NCI-H2107 (cell line): ENCODE measurements at places on chromosomes 6 and 20.

DNA sequence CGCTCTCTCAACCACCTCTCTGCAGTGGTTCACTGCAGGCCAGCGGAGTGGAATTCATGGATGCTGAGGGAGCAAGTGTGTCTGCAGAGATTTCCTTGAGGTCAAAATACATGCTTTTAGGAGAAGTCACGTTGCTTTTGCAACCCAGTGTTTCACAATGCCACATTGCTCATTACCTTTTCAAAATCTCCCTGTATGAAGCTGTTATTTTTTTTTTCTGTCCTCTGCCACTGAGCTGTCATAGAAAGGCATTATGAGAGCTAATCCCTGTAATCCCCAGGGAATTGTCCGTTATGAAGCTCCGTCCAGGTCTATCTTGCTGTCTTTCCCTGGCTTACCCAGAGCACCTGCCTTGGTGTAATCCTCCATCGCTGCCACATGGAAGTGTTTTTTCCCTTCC lies 60.5 kb upstream of the SLC22A23 start:
- no peak for DNase-seq

GRCh38 chr6:85802162-85802561 lies 159.5 kb upstream of the SYNCRIP start:
- DNase-seq = no peak

DNA sequence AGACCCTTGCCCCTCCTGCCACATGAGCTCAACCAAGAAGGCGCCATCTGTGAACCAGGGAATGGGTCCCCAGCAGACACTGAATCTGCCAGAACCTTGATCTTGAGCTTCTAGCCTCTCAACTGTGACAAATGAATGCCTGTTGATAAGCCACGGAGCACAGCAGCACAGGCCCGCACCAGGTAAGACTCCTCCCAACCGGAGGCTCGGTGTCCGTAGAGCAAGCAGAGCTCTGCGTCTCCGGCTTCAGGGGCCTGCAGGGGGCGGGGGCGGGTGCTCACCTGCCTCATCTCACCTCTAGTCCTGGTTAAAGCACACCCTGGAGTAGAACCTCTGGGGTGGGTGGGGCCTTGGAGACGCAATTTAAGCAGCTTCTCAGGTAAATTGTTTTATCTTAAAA lies 122.7 kb downstream of the SMOC2 start:
- no peak for DNase-seq

DNA sequence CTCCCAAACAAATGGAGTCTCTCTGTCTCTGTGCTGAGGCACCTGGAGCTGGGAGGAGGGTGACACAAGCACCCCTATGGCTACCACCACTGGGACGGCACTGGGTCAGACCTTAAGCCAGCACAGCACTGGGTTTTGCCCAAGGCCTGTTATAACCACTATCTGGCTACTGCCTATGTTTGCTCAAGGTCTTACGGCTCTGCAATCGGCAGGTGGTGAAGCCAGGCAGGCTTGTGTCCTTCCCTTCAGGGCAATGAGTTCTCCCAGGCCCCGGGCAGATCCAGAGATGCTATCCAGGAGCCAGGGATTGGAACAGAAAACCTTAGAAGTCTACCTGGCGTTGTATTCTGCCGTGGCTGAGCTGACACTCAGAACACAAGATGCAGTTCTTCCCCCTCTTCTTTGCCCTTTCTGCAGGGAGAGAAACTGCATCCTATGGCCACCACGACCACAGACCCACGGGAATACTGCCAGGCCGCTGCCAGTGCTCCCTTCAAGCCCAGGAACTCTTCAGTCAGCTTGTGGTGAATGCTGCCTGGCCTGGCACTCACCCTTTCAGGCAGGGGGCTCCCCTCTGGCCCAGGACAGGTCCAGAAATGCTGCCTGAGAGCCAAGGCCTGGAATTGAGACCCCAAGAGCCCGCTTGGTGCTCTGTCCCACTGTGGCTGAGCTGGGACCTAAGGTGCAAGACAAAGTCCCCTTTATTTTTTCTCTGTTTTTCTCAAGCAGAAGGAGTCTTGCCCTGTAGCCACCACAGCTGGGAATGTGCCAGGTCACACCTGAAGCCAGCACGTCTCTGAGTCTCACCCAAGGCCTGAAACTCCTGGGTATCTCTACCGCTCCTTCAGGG lies 67.0 kb upstream of the FRMD1 start:
- no peak for DNase-seq

DNA sequence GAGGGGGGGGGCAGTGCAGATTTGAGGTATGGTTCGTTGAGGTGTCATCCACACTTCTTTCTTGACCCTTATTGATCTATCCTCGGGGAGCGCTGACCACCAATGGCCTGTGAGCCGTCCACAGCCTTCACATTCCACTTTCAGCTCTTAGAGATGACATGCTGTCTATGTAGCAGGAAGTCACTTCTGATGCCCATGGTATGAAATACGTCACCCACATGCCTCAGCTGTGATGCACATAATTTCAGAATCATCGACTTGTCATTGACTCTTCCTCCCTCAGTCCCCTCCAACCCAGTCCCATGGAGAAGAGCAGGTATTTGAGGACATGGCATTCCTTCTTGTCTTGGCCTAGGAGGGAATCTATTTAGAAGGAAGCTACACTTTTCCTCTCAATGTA lies 4.7 kb upstream of the ADGRF5 start:
- no peak for DNase-seq

GRCh38 chr6:130467146-130468050 lies 101.6 kb downstream of the TMEM200A start:
- no peak for DNase-seq

DNA sequence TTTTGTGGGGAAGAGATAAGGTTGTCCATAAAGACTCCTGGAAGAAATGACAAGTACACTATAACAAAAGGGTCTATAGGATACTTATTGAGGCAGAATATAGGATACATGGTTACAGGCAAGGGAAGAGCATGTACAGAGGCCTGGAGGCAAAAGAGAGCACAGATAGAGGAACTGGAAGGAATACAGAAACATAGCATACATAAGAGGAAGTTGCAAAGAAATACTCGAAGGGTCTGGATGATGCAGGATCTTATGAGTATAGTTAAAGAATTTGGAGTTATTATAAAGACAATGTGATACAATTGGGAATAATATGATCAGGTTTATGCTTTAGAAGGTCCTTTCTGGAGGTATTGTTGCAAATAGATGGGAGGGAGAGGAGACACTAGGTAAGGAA lies 592.7 kb upstream of the POU3F2 start:
- DNase-seq = no peak

- DNase-seq = no peak
Measured at GRCh38 chr20:49291200-49291599, 13.3 kb upstream of the ZNFX1 start.
